Stromal cell of bone marrow (primary cell): ENCODE measurements at places on chromosomes 11 and 22.

- no peak for DNase-seq
These were observed 36.3 kb downstream of the CD82 start for GRCh38 chr11:44601471-44602370.

DNA sequence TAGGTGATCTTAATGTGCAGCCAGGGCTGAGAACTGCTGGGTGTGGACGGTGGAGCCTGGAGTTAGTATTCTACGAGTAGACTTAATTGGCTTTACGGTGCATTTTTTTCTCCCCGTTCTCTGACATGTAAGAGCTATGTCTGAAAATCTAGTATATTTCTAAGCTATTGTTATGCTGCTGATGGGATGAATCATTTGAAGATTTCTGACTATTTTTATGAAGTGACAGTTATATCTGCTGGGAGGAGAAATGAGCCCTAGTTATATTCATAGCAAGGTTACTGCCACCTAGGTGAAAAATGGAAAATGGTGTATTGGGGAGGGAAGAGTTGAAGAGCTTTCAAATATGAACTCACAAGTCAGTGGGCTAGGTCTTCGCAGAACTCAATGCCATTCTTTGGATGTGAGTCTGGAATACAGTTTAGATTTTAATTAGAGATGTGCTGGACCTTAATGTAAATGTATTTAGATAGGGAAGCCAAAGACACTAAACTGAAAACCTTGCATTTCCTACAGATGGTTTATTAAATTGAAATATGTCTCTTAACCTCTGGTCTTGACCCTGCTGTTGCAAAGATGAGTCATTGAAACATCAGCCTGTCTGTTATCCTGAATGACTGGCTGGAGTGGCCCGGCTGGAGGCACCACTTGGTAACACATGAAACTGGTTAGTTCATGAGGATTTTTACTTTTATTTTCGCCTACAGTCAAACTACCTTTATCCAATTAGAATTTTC is 293.7 kb downstream of the DDX10 start:
- peak; percentile 68 for DNase-seq

DNA sequence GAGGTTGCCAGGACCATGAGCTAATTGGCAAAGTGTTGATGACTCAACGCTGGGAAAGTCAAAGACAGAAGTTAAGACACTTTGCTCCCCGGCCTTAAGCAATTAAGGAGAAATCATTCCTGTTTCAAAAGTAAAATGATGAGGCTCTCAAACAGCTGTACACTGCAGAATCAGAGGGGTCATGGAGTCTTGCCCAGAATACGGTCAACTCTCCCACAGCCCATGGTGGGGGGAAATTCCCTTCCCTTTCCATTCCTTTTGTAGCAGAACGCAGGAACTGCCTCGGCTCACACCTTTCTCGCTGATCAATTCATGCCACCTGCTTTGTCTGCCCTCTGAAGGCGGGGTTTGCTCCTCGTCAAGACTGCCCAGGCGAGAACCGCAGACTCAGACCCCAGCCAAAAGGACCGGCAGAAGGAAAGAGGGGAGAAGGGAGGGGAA is 52.8 kb downstream of the MN1 start:
- DNase-seq: peak; percentile 45

- no peak for DNase-seq
These were observed 10.6 kb downstream of the FLI1 start for GRCh38 chr11:128704517-128704916.

DNA sequence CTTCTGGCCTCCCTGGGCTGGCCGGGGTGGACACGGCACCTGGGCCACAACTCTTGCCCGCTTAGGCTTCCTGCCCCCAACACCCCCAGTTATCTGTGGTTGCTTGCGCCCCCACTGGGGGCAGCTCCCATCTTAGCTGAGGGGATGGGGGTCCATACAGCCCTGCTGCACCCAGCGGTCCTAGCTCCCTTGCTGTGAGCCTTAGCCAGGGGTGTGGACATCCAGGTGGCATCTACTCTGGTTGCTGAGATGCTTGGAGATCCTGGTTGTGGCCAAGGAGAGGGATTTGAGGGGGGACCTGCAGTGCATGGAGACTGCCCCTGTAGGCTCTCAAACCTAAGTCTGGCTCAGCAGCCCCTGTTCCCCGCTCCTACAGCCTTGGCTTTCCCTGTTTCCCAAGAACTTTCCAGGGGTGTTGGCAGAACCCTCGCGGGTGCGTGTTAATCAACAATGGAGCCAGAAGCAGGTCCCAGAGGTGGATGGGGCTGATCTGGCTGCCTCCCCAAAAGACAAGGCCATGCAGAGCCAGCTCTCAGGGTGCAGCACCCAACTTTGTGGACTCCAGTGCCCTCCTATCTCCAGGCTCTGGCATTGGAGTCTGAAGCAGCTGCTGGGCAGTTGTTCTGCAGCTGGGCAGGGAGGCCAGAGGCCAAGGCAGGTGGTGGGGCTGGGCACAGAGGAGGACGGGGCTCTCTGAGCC is 3.3 kb downstream of the KCNQ1 start:
- DNase-seq: no peak

DNA sequence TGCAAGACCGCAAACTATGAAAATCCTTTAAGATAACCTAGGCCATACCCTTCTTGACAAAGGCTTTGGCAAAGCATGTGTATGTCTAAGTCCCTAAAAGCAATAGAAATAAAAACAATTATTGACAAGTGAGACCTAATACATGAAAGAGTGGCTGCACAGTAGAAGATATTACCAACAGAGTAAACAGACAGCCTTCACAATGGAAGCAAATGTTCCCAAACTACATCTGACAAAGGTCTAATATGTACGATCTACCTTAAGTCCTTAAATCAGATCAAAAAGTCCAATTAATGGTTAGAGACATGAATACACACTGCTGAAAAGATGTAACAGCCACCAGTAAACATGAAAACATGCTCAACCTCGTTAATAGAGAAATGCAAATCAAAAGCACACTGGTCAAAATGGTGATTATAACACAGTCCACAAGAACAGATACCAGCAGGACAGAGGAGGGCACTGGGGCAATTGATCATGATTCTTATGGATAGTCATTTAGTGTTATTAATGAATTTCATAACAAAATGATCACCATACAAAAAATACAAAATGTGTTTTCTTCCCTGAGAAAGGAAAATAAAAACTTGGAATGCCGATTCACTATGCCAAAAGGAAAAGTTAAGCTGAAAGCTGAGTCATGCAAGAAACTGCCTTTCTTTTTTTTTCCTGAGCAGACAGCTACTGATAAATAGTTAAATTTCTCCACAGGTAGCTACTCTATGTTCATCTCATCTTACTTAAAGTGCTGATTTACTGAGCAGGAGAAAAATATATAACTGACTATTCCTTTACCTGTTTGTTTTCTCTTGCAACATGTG is 102.6 kb upstream of the VPREB1 start:
- DNase-seq: no peak

- DNase-seq: no peak
These were observed 8.2 kb downstream of the TREH start for GRCh38 chr11:118671254-118671653.

DNA sequence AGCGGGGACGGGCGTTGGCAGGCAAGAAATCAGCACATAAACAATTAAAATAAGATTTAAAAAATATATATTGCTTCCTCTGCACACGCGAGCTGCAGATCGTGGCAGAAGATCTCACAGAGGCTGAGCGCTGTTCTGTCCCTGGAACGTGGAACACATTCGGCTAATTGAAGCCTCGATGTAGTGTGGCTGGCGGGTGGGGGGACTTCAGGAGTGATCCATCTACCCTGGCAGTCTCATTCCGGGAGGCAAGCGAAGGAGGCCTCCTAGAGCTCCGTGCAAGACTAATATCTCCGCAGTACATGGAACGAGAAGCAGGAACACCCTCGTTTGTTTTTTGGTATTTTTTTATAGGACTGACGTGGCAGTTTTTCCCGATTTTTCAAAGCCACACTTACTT is 402.4 kb downstream of the MN1 start:
- DNase-seq: no peak
